Activated naive CD4-positive, alpha-beta T cell (primary cell): ENCODE measurements at places on chromosomes 1 and 21.

GRCh38 chr1:107142140-107142542, 1.3 kb downstream of the NTNG1 start:
- DNase-seq = no peak

DNA sequence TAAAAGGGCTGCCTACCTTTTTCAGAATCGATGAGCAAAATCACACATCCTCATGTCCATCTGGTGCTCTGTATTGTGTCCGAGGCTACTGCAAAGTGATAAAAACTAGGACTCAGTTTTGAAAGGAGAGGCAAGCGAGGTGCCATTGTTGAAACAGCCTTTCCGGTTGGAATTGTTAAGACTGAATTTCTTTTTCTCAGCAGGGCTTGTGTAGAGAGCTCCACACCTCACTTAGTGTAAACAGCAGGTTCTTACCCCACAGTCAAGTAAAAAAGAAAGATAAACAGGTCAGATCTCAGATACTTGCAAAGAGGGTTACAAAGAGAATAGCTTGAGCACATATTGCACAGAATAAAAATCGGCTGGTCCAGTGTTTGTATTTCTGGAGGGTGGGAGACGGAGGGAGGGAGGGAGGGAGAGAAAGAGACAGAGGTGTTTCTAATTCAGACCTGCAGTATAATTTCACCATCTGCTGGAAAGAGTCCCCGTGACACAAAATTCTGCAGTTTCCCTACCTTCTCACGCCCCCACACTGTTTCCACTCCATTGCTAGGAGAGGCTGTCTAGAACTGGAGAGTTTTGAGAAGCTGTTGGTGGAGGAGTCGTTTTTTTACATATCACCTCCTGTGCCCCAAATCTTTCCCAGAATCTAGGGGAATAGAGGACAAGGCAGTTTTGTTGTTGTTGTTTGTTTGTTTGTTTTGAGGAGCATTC, 82.5 kb downstream of the EDEM3 start:
- no peak for DNase-seq

DNA sequence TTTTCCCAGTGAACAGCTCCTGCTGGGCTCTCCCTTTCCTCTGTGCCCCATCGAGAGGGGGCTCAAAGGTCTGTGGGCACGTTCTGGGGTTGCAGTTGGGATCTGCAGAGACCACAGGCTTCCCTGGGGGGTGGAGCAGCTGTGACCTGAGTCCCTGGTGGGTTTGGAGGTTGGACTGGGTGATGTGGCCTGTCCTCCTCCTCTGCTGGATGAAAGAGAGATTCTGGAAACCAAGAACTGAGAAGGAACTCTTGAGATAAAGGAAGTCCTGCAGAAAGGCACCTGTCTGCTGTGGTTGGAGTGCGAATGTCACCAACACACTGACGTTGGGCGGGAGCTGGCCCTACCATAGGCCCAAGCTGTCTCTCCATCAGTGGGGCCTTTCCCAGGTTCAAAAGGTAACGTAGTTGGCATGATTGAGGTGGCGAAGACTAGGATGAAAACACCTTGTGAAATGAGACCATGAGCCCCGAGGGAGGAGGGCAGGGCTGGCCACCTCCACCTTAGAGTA, 35.8 kb upstream of the ETV3 start:
- DNase-seq = no peak

DNA sequence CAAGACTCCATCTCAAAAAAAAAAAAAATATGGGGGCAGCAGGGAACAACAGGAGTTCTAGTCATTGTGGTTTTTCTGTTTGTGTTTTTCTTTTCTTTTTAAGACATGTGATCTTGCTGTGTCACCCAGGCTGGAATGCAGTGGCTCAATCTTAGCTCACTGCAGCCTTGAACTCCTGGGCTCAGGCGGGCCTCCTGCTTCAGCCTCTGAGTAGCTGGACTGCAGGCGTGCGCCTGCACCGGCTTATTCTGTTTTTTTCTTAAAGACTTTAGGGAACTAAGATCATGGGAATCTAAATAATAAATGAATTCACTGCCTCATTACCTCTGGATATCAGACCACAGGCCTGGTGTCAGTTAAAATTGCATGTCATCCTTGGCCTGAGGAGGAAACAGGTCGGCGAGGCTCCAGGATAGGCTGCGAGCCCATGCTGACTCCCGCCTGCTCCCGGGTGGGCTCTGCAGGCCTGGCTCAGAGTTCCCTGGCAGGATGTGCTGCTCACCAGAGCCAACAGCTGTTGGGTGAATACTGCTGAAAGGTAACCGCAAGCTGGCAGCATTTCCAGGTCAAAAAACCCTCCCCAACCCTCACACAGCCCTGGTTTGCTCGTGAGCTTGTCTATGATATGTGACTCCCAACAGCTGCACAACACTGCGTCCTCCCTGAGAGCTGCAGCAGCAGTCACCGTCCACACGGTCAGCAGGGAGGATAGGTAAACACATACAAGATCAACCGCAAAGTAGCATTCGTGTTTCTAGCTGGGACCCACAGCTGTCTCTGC, 58.1 kb downstream of the SCCPDH start:
- DNase-seq = no peak

GRCh38 chr1:215932558-215932957, 365.5 kb downstream of the KCTD3 start:
- no peak for DNase-seq

DNA sequence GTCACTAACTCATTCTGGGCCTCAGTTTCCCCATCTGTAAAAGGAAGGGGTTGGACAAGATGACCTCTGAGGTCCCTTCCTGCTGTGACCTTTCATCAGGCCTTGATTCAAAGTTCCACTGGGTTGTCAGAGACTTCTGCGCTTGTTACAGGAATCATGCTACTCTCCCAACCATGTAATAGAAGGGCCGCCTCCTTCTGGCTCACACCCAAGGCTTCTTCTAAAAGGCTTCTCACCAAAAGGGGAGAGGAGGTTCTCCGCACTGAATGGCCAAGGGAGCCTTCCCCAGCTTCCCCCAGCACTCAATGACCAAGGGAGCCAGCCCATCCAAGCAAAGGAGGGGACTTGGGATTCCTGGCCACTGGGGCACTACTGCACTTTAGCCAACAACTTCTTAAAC, 42.7 kb downstream of the GRHL3 start:
- no peak for DNase-seq

- no peak for DNase-seq
Observed at GRCh38 chr1:69733061-69733460, 165.3 kb downstream of the LRRC7 start.

DNA sequence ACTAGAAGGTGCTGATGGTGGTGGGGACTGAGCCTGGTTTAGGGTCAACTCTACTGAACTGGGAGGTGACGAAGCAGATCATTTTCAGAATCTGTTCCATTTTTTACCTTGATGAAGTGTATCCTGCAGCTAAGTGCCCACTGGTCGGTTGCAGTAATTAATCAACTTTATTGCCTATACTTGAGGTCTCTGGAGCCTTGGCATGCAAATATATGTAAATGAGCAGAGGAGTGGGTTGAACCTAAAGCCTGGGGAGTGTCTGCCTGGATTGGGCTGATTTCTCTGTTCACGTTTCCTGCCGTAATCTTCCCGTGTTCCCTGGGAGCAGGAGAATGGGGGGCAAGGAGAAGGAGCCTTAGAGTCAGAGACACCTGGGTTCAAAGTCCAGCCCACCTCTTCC, 286.8 kb downstream of the PTPRU start:
- DNase-seq = no peak

GRCh38 chr1:15336866-15337265, 72.8 kb upstream of the EFHD2 start:
- no peak for DNase-seq

DNA sequence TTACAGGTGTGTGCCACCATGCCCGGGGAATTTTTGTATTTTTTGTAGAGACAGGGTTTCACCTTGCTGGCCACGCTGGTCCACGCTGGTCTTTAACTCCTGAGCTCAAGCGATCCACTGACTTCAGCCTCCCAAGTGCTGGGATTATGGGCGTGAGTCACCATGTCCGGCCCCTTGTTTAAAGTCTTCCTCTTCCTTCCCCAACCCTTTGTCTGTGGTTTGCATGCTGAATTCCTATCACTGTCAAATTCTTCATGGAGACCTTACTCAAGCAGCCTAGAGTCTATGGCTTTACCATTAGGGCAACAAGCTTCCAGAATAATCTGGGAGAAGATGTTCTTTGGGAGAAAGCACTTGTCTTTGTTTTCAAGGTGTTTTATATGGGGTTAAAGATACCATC, 34.7 kb downstream of the B3GALT5 start:
- no peak for DNase-seq

DNA sequence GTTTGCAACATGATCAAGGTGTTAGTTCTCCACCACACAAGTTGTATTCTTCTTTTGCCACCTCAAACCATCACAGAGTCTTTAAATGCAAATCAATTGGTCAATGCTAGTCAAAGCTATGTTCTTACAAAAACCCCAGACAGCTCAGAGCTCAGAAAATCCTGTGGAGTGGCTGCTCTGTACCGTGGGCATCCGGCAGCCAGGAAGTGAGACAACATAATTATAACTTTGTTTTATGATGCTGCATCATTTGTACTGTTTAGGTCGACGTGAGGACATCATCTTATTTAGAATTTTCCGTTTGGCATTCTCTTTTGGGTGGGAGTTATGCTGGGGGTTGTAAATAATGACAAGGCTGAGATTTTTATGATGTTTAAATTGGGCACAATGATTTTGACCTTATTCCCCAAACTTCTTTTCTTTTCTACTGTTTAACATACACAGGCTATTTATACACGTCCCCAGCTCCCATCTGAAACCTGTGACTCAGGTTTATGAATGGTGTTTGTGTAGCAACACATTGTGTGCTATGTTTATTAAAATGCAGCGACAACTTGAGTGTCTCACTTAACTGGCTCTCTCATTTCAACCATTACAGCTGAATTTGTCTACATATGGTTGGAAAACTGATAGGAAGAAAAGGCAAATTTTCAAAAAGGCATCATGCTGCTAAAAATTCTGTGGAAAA, 124.0 kb downstream of the CNIH3 start:
- no peak for DNase-seq

GRCh38 chr1:72283022-72283306, 625 bp upstream of the NEGR1 start:
- no peak for DNase-seq

- peak; percentile 17 for DNase-seq
Observed at GRCh38 chr1:19651141-19651737, 7.1 kb downstream of the NBL1 start.

DNA sequence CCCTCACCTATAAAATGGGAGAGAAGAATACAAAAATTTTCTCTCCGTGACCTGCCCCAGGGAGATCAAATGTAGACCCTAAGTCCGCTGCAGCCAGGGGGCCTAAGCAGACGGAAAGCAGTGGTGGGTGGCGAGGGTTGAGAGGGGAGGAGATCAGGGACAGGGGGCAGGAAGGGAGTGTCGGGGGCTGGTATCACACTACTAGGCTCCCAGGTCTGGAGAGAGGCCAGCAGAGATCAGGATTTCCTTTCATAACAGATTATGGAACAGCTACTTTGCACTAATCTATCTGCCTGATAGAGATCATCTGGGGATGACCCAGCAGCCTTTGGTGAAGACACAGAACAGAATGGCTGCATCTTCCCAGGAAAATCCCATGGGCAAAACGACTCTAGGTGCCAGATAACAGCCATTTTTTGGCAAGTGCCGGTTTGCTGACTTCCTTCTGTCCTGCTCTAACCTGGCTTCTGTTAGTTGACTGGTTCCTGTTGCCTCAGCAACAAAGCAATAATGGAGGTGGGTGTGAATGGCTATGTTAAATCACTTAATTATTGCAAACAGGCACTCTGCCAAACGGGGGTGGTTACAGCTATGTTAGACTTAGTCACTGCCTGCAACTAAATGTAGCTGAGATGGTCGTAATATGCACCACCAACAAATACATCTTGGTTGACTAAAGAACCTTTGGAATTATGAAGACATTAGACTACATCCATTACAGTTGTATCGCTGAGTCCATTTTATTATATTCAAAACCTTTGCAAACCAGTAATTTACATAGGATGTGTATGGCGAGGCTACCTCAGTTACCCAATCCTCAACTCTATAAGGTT, 30.0 kb upstream of the EPS8L3 start:
- no peak for DNase-seq

GRCh38 chr21:24294171-24294570, 1313.1 kb downstream of the MRPL39 start:
- DNase-seq = no peak

DNA sequence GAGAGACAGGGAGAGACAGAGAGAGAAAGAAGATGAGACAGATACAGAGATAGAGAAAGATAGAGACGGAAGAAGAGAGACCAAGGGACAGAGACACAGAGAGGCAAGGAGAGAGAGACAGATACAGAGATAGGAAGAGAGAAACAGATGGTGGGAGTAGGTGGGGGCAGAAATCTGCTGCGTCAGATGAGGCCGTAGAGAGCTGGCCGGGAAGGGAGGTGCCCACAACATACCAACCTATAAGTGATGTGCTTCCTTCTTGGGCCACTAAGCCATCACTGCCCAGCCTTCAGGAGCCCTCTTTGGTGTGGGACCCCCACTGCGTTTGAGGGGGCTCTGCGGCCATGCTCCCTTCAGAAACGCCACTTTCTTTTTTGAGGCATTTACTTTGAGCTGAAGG, 307.6 kb upstream of the VAMP3 start:
- no peak for DNase-seq

- no peak for DNase-seq
Observed at GRCh38 chr1:196481616-196482015, 126.6 kb downstream of the KCNT2 start.

GRCh38 chr1:6984986-6985385, 199.7 kb downstream of the CAMTA1 start:
- no peak for DNase-seq

DNA sequence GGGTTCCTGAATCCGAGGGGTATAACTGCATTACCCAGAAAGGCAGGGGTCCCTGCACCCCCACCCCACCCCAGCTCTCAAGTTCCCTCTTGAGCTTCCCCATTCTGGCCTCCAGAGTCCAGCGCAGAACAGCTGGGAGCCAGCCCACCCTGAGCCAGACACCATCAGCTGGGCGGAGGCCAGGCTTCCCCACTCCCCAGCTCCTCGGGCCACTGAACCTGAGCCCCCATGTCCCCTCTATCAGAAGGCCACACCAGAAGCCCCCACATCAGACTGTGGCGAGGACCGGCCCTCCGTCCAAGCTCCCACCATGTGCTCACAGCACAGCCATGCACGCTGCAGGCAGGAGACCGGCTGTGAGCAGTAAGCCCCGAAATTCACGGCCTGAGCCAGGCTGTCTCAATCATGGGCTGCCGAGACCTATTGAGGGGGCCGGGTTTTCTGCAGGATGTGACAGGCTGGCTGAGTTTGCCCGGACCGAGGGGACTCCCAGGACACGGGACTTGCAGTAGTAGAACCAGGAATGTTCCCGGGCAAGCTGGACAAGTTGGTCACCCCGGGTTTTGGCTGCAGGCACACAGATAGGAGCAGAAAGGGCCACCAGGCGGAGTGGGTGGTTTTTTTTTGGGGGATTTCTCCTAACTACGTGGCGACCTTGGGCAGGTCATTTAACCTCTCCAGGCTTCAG, 25.5 kb upstream of the TNFRSF1B start:
- no peak for DNase-seq
